Right cardiac atrium (tissue), 5 donors: ENCODE measurements at places on chromosomes 3 and 15. TPM values are rescaled to one million over a fixed set of nuclear protein-coding genes. Genes with fewer than 3 reads are reported as not detected.

GOLGA6A gene
- total RNA-seq = not detected

CCDC33 gene
- total RNA-seq = not detected

UBR1 gene
- total RNA-seq = 20.9 TPM

DOCK3 gene
- 5.2 TPM for total RNA-seq

GRCh38 chr3:57065588-57065987 lies 5.1 kb downstream of the SPATA12 start:
- no peak for DNase-seq

GRCh38 chr3:58874795-58875194 lies 175.0 kb downstream of the CFAP20DC start:
- DNase-seq = no peak

DNA sequence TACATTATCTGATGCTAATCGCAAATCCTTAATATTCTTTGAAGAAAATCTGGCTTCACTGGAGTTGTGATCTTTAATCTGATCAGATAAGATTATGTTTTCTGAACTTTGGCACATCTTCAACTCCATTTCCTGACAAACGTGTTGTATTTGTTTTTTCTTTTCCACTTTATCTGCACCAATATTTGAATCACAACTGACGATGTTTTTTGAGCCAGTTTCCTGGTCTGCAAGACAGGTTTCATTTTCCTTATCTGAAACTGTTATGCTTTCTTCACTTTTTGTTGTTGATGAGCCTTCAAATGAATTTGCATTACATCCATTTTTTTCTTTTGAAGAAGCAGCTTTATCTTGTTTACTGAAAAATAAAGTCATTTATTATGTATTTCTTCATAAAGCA lies 101.5 kb downstream of the ZNF280D start:
- DNase-seq = no peak

- no peak for DNase-seq
Measured at GRCh38 chr3:46070595-46071093, 43.4 kb upstream of the XCR1 start.

DNA sequence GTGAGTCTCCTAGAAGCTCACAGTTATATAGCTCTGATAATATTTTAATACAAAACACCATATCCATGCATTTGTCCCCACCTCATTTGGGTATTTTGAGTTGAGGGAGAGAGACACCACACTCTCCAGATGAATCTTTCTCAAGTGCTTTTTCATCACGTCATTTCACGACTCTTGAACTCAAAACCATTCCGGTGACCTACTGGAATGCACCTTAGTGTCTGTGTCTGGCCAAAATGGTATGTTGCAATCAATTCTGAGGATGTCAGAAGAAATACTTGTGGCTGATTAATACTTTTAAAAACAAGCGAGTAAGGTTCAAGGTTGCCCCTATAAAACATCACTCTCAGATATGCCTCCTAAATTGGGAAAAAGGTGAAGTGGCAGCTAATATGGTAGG lies 352.6 kb upstream of the ICE2 start:
- DNase-seq = no peak

- DNase-seq = no peak
Measured at GRCh38 chr3:127889461-127889863, 25.6 kb upstream of the KBTBD12 start.

DNA sequence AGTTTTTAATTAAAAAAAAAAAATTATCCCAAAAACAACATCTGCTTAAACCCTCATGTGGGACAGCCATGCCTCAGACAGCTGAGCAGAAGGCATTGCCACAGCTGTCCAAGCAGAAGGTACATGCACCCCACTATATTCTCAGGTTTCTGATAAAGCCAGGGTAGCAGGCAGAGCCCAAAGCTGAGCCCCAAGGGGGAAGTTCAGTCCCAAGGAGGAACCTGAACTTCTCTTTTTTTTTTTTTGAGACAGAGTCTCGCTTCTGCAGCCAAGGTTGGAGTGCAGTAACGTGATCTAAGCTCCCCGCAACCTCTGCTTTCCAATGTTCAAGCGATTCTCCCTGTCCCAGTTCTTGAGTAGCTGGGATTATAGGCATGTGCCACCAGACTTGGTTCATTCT lies 33.2 kb downstream of the MKRN2 start:
- no peak for DNase-seq

GRCh38 chr3:125105116-125105515 lies 49.3 kb upstream of the HEG1 start:
- DNase-seq = no peak

- DNase-seq = no peak
Measured at GRCh38 chr3:133851931-133852330, 43.8 kb downstream of the RAB6B start.

DNA sequence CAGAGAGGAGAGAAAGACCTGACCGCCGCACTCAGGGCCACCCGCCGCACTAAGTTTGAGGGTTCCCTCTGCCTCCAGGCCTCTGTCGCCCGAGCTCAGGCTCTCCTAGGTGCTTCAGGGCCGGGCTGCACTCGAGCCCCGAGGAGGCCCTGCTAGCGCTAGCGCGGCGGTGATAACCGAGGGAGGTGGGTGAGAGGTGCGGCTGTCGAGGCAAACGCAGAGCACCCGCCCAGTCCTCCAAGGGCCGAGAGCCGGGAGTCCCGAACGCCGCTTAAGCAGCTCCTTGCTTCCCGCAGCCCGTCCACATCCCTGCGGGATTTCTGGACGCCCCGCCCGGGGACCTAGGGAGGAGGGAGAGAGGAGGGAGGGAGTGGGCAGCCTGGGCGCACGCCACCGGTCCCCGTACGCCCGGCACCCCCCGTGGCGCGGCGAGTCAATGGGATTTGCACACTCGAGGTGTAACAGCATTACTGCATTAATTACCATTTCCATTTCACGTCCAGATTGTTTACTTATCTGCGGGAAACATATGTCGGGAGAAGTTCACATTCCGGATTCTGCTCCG lies 6.8 kb downstream of the SOX14 start:
- DNase-seq = no peak

- DNase-seq = no peak
Measured at GRCh38 chr3:110774496-110775265, 296.9 kb upstream of the NECTIN3 start.

- no peak for DNase-seq
Measured at GRCh38 chr3:104521606-104522336, 844.9 kb upstream of the ALCAM start.

DNA sequence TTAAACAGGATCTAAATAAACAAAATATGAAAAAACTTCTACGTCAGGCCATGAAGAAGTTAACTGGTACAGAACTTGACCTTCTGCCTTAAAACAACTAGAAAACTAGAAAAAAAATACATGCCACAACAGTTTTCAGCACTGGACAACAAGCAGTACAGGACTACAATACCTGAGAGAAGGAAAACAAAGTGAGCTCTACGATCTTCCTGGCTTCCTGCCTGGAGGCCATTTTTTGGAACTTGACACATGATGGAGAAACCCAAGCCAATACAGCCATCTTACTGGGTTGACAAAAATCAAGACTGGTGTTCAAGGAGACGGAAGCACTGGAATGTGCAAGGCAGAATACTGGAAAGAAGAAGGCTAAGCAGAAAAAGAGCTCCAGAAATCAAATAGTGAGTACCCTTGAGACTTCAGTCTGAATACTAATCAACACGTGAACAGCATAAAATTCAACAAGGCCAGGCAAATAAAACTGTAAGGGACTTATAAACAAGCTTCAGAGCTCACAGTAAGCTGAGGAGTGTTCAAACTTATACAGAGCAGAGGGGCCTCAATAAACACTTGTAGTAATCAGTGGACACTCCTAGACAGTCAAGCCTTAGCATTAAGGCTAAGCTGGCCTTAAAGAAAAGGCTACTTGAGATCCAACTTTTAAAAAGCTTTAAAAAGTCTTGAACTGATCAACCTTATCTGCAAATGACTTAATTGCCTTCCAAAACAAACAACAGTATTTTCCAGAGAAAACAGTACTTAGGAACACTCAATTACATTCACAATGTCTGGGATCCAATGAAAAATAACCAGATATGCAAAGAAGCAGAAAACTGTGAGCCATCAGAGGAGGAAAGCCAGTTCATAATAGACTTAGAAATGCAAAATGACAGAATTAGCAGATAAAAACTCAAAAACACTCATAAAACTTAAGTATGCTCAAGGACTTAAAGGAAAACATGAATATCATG lies 63.2 kb downstream of the DLG1 start:
- DNase-seq = no peak

DNA sequence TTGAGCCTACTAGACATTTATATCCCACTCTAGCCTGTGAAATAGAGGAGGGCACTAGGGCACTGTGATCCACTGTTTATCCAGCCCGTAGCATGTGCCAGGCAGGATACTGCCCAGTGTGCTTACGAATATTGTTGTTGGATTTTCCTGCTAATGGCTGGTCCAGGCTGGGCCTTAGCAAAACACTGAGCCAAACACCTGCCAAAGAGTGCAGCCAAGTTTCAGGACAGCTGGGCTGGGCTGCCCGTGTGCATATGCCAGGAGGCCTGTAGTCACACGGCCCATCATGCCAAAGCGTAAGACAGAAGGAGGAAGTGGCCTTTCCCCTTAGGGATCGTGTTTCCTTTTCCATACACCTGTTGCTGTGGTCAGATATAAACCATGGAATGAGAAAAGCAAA lies 54.5 kb upstream of the ABHD10 start:
- DNase-seq = peak; percentile 21

DNA sequence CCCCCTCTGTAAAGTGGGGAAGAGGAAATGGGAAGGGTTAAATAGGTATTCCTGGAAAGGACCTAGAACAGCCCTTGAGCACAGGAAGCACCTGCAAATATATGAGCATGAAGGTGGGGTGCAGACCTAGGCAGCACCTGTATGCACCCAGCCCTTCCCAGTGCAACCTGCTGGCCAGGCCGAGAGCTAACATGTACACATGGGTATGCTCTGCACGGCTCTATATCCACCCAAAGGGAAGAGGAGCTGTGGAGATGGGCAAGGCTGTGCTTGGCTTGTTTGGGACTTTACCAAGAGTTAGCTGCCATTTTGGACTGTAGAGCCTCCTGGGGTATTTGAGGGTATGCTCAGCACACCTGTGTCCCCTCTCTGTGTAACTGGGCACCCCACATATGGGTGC lies 171.2 kb downstream of the KLF13 start:
- no peak for DNase-seq

DNA sequence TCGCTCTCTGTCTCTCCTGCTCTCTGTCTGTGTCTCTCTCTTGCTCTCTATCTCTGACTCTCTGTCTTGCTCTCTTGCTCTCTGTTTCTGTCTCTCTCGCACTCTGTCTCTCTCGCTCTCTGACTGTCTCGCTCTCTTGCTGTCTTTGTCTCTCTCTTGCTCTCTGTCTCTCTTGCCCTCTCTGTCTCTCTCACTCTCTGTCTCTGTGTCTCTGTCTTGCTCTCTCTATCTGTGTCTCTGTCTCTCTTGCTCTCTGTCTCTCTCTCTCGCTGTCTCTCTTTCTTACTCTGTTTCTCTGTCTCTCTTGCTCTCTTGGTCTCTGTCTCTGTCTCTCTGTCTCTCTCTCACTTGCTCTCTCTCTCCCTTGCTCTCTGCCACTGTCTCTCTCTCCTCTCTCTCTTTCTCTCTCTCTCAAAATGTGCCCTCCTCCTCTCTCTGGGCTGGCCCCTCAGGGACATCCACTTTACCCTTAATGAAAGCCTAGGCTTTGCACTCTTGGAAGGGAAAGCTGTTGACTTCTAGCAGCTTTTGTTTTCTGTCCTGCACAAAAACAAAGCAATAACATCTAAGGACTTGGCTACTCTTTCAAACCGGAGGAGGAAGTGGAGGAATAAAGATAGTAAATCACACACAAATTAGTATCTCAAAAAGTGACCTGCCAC lies 73.9 kb upstream of the NR2E3 start:
- DNase-seq = no peak

GRCh38 chr3:85660451-85660850 lies 701.7 kb downstream of the CADM2 start:
- DNase-seq = no peak

DNA sequence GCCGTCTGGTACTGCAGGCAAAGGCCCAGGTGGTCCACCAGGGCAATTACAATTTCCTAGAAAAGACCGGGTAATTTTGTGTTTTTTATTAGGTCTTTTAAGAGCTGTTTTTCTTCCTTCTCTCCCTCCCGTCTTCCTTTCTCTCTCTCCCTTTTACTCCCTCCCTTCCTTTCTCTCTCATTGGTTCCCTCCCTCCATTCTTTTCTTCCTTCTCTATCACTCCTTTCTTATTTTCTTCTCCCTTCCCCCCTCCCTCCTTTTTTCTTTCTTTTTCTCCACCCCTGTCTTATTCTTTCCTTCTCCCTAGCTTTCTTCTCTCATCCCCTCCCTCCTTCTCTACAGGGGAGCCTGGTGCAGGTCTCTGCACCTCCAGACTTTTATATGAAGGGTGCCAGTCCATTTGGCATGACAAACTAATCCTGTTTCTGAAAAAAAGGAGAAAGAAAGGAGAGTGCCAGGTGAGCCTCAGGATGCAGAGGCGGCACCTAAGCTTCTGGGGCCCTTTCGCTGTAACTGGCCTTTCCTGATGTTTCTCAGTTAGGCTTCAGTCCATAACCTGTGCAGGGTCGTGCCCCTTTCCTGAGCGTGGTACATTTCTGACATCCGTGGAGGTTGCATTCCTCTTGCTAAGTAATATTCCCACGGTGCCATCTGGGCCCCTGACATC lies 9.1 kb upstream of the ONECUT1 start:
- no peak for DNase-seq

GRCh38 chr3:13158871-13159270 lies 85.6 kb upstream of the IQSEC1 start:
- no peak for DNase-seq

- DNase-seq = no peak
Measured at GRCh38 chr15:42727750-42728381, 9.1 kb downstream of the CDAN1 start.

DNA sequence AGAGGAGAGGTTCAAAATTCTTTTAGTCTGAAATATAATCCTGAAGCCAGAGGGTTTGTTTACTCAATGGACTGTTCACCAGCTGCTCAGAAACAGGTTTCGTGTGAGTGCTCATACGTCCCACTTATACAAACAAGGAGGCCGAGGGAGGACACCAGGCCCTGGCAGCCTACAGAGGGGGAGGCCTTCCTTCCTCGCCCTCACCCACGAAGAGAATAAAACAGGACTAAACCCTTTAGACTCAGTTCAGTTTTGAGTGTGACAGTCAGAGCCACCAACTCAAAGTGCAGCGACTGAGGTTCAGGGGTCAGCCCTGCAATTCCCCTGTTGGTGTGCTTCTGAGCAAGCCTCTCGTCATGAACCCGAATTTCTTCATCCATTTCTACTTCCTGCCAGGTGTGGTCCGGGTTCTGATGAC lies 17.3 kb downstream of the FAM174B start:
- DNase-seq = no peak

- DNase-seq = no peak
Measured at GRCh38 chr15:92665100-92665555, 9.6 kb upstream of the FAM174B start.

DNA sequence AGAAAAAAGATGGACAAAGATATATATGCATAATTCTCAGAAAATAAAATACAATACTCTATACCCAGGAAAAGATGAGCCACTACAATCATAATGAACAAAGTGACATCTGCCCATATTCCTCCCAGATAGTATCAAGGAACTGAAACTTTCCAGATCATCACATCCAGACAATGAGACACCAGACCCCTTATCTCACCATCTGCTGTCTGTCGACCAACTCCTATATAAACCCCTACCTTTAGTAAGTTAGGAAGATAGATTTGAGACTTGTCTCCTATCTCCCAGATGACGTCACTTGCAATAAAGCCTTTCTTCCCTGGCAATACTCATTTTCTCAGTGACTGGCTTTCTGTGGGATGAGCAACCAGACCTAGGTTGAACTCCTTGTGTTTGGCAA lies 1071.6 kb downstream of the PLOD2 start:
- DNase-seq = no peak
